ENCODE measurements at places on chromosomes 5 and 9.

- DNase-seq: no peak
Measured at GRCh38 chr5:173535166-173535975, 81.1 kb downstream of the BOD1 start.

- no peak for DNase-seq
Measured at GRCh38 chr9:95762322-95762721, 113.2 kb upstream of the ERCC6L2 start.

GRCh38 chr9:75451505-75451904 is 363.2 kb downstream of the OSTF1 start:
- no peak for DNase-seq

GRCh38 chr5:169223595-169223953 is 77.4 kb downstream of the SLIT3 start:
- DNase-seq: no peak
